Caco-2 (cell line): ENCODE measurements at places on chromosomes 11 and 22.
A peak's percentile ranks its signal among the peaks of the same experiment; 100 is the strongest.

DNA sequence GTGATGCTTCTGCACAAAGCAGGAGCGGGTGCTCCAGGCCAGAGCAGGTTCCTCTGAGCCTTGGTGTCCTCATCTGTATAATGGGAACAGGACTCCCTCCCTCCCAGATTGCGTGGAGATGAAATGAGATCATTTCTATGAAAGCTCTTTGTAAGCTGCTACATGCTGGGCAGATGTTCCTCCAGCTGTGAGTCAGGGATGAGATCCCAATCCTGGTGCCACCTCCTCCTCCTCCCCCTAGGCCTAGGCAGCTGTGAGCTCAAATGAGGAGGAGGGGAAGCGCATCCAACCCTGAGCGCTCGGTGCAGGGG lies 7.0 kb upstream of the CABP2 start:
- no peak for DNase-seq

GRCh38 chr11:134207538-134208239 lies 16.1 kb downstream of the NCAPD3 start:
- DNase-seq, result peak; percentile 82

DNA sequence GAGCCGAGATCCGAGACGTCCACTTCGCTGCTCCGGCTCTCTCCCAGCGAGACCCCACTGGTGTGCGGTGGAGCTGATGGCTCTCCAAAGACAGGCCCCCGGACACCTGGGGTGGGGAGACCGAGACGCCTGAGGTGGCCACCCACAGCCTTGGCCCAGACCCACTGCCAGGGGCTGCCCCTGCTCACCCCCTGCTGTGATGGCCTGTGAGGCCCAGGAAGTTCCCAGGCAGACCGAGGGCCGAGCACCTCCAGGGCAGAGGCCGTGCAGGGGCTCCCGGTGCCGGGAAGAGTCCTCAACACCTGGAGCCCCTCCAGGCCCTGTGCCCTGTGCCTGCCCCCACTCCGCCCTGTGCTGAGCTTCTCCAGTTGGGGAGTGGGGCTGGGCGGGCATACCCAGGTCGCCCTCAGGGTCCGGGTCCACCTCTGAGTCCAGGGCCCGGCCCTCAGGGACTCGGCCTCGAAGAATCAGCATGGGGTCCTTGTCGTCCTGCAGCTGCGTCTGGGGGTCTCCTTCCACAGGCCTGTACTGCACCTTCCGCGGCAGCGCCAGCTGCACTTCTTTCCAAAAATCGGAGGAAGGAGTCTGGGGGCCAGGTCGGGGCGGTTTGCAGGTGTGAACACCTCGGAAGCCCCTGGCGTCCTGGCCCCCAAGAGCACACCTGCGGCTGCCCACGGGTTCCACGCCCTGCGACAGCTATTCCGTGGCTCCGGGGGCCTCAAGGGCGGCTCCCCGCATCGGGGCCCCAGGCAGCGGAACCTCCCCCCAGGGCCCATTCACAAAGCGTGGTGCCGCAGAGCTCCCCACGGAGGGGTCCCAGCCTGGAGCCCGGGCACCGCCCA lies 8.6 kb downstream of the SIGIRR start:
- no peak for DNase-seq

DNA sequence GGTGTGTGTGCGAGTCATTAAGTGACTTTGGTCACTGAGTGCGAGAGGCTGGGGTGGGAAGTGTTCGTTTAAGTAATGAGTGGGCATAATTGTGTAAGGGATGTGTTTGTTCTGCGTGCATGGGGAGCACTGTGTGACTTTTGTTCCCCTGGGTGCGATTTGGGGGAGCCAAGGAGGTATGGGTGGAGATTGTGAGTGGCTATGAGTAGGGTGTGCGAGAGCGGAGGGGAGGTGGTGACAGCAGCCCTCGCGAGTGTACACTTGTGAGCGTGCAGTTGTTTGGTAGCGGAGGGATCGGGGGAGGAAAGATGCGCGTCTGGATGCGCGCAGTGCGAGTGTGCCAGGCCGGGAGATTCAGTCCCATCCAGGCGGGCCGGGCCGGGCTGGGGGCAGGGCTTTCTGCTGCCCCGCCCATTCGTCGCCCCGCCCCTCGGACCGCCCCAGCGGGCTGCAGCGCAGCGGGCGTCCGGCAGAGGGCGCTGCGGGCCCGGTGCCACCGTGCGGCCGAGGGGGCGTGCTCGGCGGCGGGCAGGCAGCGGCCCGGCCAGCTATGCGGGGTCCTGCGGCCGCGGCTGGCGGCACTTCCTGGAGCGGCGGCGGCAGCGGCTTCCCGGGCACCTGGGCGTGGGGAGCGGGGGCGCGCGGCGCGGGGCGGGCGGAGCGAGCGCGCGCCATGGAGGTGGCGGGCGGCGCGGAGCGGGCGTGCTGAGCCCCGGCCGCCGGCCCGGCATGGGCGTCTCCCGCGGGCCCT lies at the start of gene DGKZ:
Gene DGKZ, plus strand, starts transcription at position 578 of the 751 bp plus-strand sequence. CDS start 197 bp downstream, outside the sequence.
- DNase-seq, result peak; percentile 96
